Calu3 (cell line): ENCODE measurements at places on chromosomes 3 and 15. TPM values are rescaled to one million over a fixed set of nuclear protein-coding genes. Genes with fewer than 3 reads are reported as not detected.

The AQP9 gene
- total RNA-seq = not detected in 2 replicates

The NOX5 gene
- total RNA-seq = 0.14 and 0.20 TPM in 2 replicates

GRCh38 chr3:124886168-124887056, 753 bp downstream of the ITGB5 start:
- peak overlapping the region; percentile 78 for H3K4me3 ChIP-seq
- no peaks in the 10 kb centered on the region for H3K27me3 ChIP-seq
- peaks cover 44% of the 10 kb centered on the region for H3K4me1 ChIP-seq
- H3K36me3 ChIP-seq = peaks cover 50% of the 10 kb centered on the region

The LYZL4 gene
- total RNA-seq = not detected in 2 replicates

GRCh38 chr15:25668901-25669300, 194.2 kb downstream of the ATP10A start:
- no peak overlapping the region for H3K4me3 ChIP-seq
- no peaks in the 10 kb centered on the region for H3K27me3 ChIP-seq
- no peak for DNase-seq
- H3K27ac ChIP-seq = no peak overlapping the region
- H3K4me1 ChIP-seq = no peaks in the 10 kb centered on the region

DNA sequence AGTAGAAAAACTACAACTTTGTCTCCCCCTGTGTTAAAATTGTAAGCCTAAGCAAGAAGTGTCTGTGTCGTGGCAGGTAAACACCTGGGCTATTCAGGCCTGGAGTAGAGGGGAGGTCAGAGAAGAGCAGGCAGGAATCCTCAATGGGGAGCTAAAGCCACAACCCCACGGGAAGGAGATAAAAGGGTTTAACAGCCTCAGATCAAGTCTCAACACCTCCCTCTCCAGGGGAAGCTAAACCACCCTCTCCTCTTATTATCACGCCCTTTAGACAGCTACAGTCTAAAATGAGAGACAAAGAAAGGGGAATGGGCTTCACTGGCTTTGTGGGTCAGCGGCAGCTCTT, 11.6 kb downstream of the ETV5 start:
- H3K27ac ChIP-seq = peak overlapping the region; percentile 81
- H3K4me1 ChIP-seq = peaks cover 67% of the 10 kb centered on the region
- H3K27me3 ChIP-seq = no peaks in the 10 kb centered on the region
- peak overlapping the region; percentile 75 for H3K4me3 ChIP-seq

The HIGD2B gene
- 0.34 TPM in 1 of 2 replicates, not detected in the other for total RNA-seq

DNA sequence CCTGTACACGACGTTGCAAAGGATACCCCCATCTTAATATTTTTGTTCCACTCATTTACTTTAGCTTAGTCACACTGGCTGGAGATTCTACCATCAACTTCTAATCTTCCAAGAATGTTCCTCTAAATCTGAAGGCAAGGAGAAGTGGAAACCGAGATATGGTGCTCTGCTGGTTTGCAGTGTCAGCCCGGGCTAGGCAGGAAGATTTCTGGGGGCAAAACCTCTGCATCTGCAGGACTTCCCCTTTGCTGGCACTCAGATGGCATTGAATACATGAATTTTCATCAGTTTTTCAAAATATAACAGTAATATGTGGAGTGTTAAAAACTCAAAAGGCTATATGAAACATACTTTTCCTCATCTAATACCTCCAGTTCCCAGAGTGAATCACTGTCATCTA, 240.4 kb downstream of the RPLP1 start:
- H3K36me3 ChIP-seq = no peaks in the 10 kb centered on the region
- H3K4me1 ChIP-seq = no peaks in the 10 kb centered on the region
- no peak overlapping the region for H3K27ac ChIP-seq

DNA sequence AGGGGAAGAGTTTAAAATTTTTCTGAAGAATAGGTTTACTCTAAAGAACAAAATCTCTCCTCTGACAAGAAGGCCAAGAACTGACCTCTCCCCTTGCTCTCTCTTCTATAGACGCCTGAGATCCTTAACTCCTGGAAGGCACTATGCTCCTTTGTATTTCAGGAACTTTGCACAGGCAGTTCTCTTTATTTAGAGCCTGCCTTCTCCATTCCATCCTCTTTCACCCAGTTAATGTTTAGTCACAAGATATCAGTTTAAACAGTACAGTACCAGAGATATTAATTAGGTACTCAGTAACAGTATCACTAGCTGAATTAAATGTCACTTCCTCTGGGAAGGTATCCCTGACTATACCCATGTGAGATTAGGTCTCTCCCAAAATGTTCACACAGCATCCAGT, 33.5 kb downstream of the HERC1 start:
- no peak for DNase-seq
- no peaks in the 10 kb centered on the region for H3K36me3 ChIP-seq
- no peaks in the 10 kb centered on the region for H3K27me3 ChIP-seq
- no peak overlapping the region for H3K4me3 ChIP-seq

- no peaks in the 10 kb centered on the region for H3K36me3 ChIP-seq
- no peak overlapping the region for H3K27ac ChIP-seq
- no peaks in the 10 kb centered on the region for H3K27me3 ChIP-seq
- H3K4me3 ChIP-seq = no peak overlapping the region
These were observed 207.3 kb downstream of the PLCL2 start for GRCh38 chr3:17091910-17092582.

DNA sequence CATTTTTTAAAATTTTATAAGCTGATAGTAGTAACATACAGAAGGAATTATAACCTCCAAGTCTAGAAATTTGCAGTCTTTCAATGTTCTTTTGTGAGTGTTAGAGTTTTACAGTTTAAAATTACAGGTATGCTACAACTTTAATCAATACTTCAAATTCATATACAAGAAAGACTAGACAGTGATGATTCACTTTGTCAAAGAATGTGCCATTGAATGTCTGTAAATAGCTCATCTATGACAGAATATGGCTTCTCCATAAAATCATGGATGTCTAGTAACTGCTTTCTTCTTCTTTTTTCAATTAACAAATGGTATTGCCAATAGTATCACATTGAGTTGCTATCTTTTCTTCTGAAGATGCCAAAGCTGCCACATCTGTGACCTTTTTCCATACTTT, 4.1 kb upstream of the TSC22D2 start:
- no peak overlapping the region for H3K27ac ChIP-seq
- no peak for DNase-seq
- H3K4me3 ChIP-seq = no peak overlapping the region

The DUSP7 gene
- 7.7 and 7.9 TPM in 2 replicates for total RNA-seq

- no peaks in the 10 kb centered on the region for H3K4me1 ChIP-seq
- H3K27ac ChIP-seq = no peak overlapping the region
- H3K36me3 ChIP-seq = no peaks in the 10 kb centered on the region
These were observed 40.6 kb upstream of the ADPGK start for GRCh38 chr15:72824112-72824511.

GRCh38 chr15:98440917-98441316, 207.4 kb upstream of the IGF1R start:
- H3K27me3 ChIP-seq = peaks cover 20% of the 10 kb centered on the region
- no peak overlapping the region for H3K27ac ChIP-seq
- no peak overlapping the region for H3K4me3 ChIP-seq
- DNase-seq = no peak
- peaks cover 20% of the 10 kb centered on the region for H3K4me1 ChIP-seq

The HEMK1 gene
- total RNA-seq = 17.6 and 20.0 TPM in 2 replicates

DNA sequence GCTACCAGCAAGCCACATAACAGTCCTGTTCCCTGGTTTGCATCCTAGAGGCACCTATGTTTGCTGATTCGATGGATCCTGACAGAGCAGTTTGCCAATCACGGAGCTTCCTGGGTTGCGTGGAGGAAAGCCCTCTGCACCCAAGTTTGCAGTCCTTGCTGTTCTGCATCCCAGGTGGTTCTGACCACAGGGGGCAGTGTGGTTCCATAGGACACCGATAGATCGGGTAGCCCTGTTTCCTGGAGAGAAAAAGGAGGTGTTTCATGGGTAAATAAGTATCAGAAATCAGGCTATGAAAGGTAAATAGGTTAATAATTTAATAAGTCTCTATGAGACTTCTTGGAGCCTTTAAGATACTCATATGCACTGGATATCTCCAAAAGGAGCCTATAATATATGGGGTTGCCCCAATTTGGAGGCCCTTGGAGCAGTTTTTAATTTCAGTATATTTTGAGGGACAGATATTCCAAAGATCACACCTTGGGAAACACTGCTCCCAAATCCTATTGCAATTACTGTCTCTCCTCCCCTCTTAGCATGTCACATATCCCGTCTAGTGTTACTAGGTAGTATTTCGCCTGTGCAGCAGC, 194.6 kb upstream of the TPM1 start:
- no peak overlapping the region for H3K4me3 ChIP-seq
- H3K4me1 ChIP-seq = peaks cover 85% of the 10 kb centered on the region

- H3K36me3 ChIP-seq = no peaks in the 10 kb centered on the region
- H3K4me1 ChIP-seq = no peaks in the 10 kb centered on the region
- H3K4me3 ChIP-seq = no peak overlapping the region
- H3K27me3 ChIP-seq = no peaks in the 10 kb centered on the region
- no peak for DNase-seq
- H3K27ac ChIP-seq = no peak overlapping the region
These were observed 136.7 kb downstream of the GBE1 start for GRCh38 chr3:81624756-81625155.

The SPTBN5 gene
- total RNA-seq = 0.64 and 0.69 TPM in 2 replicates

DNA sequence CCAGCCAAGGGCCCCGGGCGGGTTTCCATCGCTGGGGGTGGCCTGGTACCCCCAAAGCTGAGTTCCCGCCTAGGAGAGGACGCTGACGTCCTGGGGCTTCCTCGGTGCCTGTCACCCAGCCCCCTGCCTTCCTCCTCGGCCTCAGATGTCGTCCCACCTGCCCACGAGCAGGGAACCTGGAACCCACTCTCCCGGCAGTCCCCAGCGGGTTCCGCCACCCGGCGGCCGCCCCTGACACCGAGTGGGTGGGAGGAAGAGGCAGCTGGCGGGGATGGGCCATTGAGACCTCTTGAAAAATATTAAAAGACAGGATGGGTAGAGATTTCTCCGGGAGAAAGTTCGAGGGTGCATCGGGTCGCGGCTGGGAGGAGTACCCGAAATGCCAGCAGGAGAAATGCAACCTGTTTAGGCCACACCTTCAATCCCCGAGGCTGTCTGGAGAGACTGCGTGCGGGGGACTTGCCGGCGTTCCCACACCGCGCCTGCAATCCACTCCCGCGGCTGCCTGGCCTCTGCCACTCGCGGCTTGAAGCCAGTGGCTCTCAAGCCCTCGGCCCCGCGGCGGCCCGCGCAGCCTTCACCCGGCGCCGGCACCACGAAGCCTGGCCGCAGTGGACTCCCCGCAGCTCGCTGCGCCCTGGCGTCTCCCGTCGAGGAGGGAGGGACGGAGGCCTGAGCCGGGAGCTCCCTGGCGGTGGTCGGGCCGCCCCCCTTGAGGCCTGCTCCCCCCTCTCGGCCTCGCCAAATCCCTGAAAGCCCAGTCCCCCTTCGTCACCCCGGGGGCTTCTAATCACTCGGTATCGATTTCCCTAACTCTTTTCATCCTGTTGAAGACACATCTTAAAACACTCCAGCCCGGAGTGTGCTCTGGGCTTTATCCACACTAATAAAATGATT, 8.6 kb upstream of the NR2F2 start:
- H3K27me3 ChIP-seq = no peaks in the 10 kb centered on the region
- peak overlapping the region; percentile 98 for H3K27ac ChIP-seq
- peaks cover 38% of the 10 kb centered on the region for H3K4me1 ChIP-seq
- peaks cover 89% of the 10 kb centered on the region for H3K36me3 ChIP-seq
- no peak overlapping the region for H3K4me3 ChIP-seq

DNA sequence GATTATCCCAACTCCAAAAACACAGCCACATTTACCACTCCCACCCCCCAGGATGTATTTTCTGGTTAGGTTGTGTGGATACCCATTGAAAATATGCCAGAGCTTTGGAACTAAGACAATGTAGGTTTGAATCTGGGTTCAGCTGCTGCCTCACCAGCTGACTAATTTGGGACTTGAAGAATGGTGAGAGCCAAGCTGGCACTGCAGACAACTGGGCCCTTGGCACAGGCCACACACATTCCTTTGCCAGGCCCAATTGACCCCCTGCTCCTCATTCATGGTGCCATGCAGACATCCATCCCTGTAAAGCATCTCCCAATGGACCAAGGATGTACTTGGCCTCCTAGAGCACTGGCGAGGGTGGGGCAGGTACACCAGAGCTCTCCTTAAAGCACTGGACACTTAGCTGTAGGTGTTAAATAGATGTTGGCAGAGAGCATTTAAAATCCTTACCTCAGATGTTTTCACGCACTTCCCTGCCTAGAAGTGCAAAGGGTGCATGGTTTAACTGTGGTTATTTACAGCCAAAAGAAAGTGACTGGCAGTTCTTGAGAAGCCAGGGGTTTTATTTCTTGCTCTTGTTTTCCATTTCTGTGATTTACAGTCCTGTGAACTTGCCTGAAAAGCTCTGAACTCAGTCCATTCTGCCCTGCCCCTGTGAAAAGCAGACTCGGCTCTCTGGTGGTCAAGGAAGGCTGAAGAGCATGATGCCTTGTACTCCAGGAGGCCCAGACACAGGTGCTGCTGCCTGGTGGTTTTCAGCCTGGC, 138.5 kb downstream of the CLSTN2 start:
- H3K36me3 ChIP-seq = no peaks in the 10 kb centered on the region
- no peaks in the 10 kb centered on the region for H3K4me1 ChIP-seq
- H3K27ac ChIP-seq = no peak overlapping the region
- H3K27me3 ChIP-seq = peaks cover 31% of the 10 kb centered on the region
- no peak for DNase-seq

The PLSCR5 gene
- not detected in 2 replicates for total RNA-seq

DNA sequence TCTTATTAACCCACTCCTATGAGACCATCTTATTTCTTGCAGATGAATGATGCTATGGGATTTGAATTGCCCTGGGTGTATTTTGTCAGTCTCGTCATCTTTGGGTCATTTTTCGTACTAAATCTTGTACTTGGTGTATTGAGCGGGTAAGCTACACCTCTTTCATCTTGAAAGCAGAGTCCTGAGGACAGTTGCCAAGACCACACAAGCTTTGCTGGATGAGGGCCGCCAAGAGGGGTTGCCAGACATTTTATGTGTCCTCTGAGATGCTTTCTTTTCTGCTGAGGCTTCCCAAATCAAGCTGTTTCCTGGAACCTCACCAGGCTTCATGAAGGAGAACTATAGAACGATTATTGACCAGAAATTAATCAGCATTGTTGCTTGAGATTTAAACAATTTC, 173.2 kb downstream of the CHDH start:
- no peaks in the 10 kb centered on the region for H3K4me1 ChIP-seq
- no peak overlapping the region for H3K4me3 ChIP-seq
- DNase-seq = no peak

The C3orf33 gene
- 6.6 and 9.5 TPM in 2 replicates for total RNA-seq

DNA sequence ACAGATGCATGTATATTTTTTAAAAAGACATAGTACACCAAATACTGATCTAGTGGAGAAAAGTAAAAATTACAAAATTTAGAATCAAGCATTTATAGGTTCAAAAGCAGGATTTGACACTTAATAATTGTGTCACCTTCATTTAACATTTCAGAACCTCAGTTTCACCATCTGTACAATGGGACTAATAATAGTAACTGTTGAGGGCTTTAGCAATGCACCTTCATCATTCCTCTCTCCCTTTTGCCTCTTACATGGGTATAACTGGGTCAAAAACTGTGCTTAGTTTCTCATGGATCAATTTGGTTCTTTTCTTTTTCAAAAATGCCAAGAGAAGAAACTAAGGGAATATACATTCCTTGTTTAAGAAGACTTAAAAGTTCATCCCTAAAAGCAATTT, 5.5 kb upstream of the TMEM212 start:
- no peaks in the 10 kb centered on the region for H3K27me3 ChIP-seq
- H3K36me3 ChIP-seq = peaks cover 4% of the 10 kb centered on the region
- no peak for DNase-seq
- H3K4me1 ChIP-seq = peaks cover 39% of the 10 kb centered on the region

The RLBP1 gene
- not detected in 2 replicates for total RNA-seq

- no peaks in the 10 kb centered on the region for H3K4me1 ChIP-seq
- H3K36me3 ChIP-seq = no peaks in the 10 kb centered on the region
- DNase-seq = no peak
These were observed 129.1 kb downstream of the GLDN start for GRCh38 chr15:51470512-51470911.
